ENCODE measurements at places on chromosomes 2 and 18.

DNA sequence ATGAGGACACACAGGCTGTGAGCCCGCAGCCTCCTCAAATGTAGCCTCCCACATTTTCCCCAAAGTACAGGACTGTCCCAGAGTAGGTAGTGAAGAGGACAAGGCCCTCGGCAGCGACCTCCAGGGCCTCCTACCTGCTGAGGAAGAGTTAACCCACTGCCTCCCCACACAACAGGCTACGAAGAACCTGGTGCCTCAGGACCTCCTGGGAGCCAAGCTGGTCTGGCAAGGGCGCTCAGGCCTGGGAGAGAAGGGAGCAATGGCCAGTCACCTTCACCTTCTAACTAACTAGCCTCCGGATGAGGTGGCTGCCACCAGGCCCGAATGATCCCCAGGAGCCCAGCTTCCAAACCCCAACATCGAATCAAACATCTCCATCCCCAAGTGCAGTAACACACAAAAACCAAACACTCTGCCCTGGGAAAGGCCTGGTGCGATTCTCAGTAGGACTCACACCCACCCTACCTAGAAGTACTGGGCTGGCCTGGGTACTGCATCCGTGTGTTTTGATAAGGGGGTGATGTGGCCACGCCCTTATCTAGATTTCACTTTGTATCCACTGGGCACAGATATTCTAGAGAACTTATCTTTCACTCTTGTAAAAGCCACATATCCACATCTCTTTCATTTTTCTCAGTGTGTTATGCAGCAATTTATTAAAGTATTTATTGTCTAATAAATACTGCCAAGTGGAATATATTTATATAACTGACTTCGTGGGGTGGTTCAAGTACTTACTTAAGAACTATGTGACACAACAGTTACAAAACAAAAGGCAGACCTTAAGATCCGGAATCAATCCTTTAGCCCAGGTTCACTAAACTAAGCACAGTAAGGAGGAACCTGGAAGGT is 9.7 kb downstream of the ERFE start:
- no peak for DNase-seq

DNA sequence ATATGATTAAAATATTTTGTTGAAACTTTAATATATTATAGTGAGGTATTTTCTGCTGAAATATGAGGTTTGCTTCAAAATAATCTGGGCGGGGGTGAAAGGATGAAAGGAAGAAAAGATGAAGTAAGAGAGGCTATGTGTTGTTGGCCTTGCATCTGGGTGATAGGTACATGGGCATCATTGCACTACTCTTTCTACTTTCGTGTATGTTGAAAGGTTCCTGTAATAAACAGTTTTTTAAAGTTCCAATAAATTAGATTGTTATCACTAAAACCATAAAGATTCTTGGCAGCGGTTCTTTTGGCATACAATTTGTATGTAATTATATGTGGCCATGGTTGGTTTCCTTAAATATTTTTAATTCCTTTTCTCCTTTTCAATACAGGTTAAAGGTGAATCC is 23.6 kb upstream of the MSH2 start:
- no peak for DNase-seq

- DNase-seq = no peak
Measured at GRCh38 chr2:85756822-85757435, 3.1 kb downstream of the ATOH8 start.

DNA sequence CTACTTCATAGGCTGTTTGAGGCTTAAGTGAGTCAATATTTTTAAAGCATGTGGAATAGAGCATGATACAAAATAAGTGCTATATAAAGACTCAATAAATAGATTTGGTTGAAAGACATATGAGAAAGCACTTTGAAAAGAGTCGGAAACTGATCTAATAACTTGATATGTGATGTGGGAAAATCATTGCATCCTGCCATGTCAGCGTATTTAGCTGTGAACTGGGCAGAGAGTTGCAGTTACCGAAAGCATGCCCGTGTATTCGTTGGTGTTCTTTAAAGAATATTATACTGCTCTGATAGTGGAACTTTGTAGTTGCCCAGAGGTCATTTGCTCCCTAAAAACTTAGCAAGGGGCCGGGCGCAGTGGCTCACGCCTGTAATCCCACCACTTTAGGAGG is 37.8 kb upstream of the ZNF516 start:
- no peak for DNase-seq

GRCh38 chr2:108612153-108612513 is 77.9 kb downstream of the LIMS1 start:
- no peak for DNase-seq

- DNase-seq = no peak
Measured at GRCh38 chr2:15939556-15939853, 845 bp upstream of the MYCN start.

DNA sequence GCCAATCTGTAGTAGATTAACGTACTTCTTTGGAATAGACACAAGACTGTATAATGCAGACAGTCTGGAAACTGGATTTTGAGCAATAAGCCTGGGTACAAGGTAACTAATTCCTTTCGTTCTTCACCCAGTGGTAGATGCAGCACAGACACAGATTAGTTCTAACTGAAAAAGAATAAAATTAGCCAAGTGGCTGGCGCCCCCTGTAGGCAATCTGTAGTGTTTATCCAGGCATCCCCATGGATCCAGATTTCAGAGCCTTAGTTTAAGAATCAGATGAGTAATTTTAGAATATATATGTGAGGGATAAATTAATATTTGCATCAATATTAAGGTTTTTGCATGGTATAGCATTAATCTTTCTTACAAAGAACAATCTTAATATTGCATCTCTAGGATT is 563.9 kb downstream of the DCC start:
- no peak for DNase-seq

GRCh38 chr2:168726375-168726774 is 76.1 kb upstream of the NOSTRIN start:
- DNase-seq = no peak

DNA sequence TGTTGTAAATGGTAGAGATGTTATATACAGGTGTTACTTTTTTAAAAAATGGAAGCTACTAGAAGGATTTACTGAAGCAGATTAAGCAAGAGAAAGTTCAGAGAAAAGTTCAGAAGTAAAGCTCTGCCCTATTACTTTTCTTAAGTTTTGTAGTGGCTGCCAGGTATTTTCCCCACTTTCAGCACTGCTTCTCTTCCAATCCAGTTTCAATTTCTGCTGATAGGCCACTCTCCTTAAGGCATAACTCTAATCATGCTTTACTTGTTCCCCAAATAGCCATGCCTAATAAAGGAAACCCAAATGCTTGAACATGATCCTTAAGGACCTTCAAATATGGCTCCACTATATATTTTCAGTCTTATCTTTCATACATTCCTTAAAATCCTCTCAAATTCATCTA is 880.8 kb upstream of the CDH2 start:
- no peak for DNase-seq

DNA sequence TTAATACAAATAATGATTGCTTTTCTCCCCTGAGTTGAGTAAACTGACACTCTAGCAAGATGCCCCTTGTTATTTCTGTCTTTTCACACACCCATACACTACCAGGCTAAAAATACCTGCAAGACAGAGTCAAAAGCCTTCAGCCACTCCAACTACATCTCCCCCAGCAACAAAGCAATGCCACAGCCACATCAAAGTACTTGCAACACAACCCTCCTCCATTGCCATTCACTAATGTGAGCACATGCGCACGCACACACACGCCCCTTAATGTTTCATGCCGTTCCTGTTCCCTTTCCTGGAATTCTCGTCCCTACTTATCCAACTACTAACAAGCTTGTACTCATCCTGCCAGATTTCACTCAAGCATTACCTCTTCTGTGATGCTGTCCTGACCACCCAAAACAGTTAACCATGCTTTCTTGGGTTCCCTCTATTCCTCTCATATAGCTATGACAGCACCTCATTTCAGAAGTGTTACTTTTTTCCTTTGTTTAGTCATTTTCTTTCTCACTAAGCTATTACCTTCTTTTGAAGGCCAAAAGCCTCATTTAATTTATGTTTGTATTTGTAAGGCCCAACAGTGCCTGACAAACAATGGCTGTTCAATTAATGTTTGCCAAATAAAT is 29.6 kb downstream of the SLC25A12 start:
- DNase-seq = no peak

- no peak for DNase-seq
Measured at GRCh38 chr2:55152475-55153412, 79.3 kb downstream of the CLHC1 start.

DNA sequence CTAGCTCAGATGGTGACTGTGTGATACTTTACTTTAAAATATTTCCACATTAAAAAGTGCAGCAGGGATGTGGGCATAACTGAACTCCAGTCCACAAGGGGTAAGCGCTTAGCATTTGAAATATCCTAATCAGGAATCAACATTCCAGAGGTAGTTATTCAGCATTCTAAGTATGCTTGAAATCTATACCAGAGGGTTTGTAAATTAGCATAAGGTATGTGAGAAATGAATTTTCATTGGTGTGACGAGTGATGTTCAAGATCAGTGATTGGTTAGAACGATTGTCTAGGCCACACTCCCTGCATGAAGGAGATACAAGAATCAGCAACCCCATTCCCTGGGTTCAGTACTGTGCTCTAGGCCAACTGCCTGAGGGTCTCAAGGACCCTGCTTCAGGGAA is 42.6 kb downstream of the MAPK4 start:
- DNase-seq = no peak

GRCh38 chr18:43648002-43648401 is 370.7 kb upstream of the SYT4 start:
- DNase-seq = no peak

GRCh38 chr18:37139876-37140275 is 310.9 kb downstream of the KIAA1328 start:
- DNase-seq = no peak

DNA sequence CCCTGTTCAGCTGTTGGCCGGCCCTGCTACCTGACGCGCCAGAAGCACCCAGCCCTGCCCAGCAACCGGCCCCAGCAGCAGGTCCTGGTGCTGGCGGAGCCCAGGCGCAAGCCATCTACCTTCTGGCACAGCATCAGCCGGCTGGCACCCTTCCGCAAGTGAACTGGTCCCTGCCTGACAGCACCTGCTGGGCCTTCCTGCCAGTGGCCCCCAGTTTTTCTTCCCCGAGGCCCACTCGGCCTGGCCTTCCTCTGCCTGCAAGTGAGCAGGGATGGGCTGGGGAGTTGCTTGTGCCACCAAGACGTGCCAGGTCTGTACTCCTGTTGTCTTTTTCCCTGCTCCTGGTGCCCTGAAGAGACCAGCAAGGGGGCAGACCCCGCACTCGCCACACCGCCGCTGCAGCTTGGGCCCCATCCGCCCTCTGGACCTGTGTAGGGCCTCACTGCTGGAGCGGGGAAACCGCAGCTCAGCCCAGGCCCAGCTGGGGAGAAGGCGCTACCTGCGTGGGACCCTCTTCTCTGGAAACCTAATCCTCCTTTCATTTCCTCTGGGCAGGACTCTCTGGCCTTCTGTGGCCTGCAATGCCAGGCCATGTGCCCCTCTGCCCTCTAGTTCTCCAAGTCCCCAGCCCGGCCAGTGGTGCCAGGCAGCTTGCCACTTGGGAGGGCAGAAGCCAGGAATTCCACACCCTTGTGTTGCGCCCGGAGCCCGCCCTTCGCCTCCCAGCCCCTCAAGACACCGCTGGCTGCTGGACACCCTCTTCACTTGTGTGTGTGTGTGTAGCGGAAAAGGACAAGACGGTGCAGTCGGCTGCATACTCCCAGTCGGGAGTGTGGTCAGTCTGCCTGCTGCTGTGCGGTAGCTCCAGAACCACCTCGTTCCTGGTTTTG is 47.0 kb downstream of the FAM168B start:
- DNase-seq = no peak

- no peak for DNase-seq
Measured at GRCh38 chr2:8391584-8391983, 290.3 kb upstream of the ID2 start.

DNA sequence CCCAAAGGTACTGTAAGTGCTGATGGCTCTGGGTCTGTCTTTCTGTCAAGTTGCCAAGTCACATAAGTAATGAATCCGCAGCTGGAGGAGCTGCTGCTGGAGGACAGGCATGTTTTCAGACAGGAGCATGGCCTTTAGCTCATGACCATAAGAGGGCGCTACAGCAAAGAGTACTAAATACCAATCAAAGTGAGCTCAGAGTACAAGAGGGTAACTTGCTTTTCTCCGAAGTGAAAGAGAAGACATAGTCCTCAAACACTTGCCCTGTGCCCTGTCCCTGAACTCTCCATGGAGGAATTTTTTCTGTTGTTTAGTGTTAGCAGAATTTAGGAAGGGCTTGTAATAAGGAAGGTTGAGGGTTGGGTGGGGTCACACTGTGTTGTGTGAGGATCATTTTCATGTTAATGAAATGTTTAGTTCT is 58.0 kb upstream of the EML6 start:
- DNase-seq = no peak

- no peak for DNase-seq
Measured at GRCh38 chr18:59768409-59768808, 71.2 kb upstream of the CCBE1 start.

GRCh38 chr18:48896875-48897511 is 53.8 kb downstream of the SMAD7 start:
- DNase-seq = no peak
